ENCODE measurements at places on chromosomes 2 and 18.

DNA sequence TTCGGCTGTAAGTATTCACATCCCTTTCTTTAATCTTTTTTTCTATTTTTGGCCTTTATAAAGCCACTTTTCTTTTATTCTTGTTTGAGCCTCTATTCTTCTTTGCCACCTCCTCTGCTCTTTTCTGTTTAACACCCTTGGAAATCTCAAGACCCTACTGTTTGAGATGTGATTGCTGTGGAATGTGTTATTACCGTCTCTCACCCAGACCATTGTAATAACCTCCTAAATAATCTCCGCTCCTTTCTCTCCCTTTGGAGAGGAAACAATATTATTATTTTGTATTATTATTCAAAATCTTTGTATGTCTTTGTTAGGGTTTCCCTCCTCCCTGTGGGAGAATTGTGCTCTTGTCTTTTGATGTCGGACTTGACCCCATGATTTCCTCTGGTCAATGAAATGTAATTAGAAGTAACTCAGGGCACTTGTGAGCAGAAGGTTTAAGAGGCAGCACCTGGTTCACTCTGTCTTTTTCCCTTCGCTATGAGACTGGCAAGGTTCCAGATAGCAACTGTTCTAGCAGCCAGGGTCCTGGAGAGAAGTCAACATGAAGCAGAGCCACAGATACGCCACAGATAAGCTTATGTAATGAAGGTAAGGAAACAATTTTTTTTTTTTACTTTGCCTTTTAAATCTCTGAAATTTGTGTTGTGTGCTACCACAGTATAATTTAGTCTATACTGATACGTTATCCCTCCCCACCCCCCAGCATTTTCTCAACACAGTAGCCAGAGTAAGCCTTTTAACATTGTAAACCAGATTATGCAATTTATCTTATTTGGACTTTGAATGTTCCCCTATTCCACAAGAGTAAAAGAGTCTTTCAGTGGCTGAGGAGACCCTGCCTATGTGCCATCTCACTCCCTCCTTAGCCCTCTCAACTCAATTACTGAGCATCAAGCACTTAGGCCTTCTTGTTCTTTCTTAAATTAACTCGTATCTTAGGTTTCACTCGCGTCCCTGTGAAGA lies 601.2 kb upstream of the ZNF804A start:
- no peak for DNase-seq

DNA sequence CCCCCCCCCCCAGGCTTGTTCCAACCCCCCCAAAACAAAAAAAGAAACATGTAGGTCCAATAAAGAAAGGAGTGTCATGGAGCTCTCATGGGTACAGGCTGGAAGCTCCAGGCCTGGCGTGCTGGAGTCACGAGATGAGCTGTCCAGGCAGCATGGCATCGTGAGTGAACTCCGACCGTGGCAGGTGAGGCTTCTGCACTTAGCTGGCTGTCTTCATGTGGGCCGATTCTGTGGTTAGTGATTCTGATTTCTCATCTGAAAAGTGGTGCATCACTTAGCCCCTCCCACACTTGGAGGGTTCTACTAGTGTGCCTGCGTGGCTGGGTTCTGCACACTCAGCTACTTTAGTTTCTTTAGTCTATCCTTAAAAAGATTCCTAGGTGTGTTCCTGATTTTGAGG lies 126.4 kb upstream of the MGAT5 start:
- DNase-seq: peak; percentile 83

GRCh38 chr2:218870984-218871344 lies 9.7 kb upstream of the WNT10A start:
- DNase-seq: peak; percentile 8

DNA sequence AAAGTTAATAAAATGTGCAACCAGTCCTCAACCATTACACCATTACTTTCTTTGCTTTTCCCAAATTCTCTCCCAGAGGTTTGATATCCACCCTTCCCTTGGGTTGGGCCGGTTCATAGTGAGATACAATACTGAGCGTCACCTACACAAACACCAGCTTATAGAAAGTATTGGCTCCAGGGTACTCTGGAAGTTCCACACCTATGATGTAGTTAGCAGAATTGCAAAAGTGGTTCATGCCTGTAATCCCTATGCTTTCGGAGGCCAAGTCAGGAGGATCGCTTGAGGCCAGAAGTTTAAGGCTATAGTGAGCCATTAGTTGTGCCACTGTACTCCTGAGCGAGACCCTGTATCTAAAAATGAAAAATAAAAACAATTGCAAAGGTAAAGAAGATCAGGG lies 15.3 kb upstream of the MAP4K3 start:
- no peak for DNase-seq

DNA sequence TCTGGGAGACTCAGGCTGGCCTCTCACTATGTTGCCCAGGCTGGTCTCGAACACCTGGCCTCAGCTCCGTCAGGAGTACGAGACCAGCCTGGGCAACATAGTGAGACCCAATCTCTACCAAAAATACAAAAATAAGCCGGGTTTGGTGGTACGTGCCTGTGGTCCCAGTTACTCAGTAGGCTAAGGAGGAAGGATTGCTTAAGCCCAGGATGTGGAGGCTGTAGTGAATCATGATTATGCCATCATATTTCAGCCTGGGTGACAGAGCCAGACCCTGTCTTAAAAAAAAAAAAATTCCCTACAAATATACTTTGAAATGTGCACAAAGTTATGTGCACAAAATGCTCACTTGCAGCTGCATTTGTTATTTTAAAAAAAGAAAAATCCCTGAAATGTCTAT lies 26.3 kb upstream of the AGAP1 start:
- no peak for DNase-seq

- no peak for DNase-seq
These were observed 149.0 kb upstream of the GLI2 start for GRCh38 chr2:120586507-120587278.

DNA sequence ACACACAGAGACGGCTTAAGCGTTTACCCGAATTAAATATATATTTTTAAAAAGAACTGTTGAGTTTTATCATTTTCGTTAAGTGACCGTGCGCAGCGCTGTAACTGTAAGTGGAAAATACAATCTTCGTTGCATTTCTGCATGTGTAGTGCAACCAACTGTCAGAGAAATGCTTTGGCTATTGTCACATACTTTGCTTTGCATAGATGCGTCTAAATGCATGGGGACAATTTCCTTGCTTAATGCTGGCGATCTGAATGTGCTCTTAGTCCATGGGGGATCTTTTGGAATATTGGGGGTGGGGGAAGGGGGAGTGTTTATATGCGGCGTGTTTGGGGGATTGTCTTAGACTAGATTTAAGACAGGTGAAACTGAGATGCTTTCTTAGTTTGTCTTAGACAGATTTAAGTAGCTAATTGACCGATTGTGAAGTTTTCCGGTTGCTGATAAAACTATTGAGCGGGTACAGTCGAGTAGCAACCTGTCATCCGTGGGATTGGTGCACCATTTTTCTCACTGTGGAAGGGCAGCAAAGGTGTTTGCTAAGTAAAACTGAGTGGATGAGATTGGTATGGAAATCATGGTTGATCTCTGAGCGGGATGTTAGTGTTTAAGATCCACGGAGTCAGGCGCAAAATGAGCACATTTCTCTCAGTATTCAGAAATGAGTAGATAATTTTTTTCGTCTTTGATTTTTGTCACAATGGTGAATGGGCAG lies 476 bp downstream of the VSNL1 start:
- no peak for DNase-seq

- no peak for DNase-seq
These were observed 117.8 kb upstream of the TWIST2 start for GRCh38 chr2:238730001-238730669.

- DNase-seq: no peak
These were observed 396.7 kb upstream of the RGPD4 start for GRCh38 chr2:107430006-107430405.

- no peak for DNase-seq
These were observed 179.7 kb downstream of the FAM210A start for GRCh38 chr18:13546638-13547037.

GRCh38 chr2:217006217-217006616 lies 146.4 kb upstream of the TNP1 start:
- no peak for DNase-seq

GRCh38 chr2:21379140-21379539 lies 255.4 kb downstream of the TDRD15 start:
- DNase-seq: no peak

- no peak for DNase-seq
These were observed 107.3 kb downstream of the DYSF start for GRCh38 chr2:71560638-71561011.

GRCh38 chr18:5510135-5510846 lies 33.5 kb downstream of the EPB41L3 start:
- DNase-seq: no peak

DNA sequence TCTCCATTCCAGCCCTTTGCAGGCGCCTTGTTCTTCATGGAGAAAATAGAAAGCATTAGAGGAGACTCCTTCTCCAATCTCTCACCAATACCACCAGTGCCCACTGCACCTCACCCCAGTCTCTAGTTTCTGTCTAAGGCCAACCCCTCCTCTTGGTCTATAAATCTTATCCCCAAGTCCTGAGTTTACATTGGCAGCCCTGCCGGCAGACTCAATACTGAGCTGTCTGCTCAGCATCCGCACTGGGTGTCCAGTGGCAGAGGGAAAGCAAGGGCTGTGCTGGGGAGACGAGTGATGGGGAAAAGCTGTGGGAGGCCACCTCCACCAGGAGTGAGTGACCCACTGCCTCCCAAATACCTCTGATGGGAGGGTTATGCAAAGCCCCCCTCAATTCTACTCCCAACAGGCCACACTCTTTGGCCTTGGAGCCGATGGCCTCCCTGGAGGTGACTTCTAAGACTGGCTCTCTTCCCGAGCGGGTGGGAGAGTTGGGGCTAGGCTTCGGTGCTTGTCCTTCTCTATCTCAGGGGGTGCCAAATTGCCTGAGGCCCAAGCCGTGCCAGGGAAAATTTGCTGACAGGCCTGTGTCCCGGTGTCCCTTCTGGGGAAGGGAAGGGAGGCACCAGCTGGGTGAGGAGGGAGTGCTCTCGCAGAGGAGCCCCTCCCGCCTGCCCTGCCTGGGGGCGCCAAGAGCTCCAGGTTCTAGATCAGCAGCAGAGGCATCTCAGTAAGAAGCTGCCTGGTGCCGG lies 165.2 kb upstream of the MSH6 start:
- DNase-seq: no peak

DNA sequence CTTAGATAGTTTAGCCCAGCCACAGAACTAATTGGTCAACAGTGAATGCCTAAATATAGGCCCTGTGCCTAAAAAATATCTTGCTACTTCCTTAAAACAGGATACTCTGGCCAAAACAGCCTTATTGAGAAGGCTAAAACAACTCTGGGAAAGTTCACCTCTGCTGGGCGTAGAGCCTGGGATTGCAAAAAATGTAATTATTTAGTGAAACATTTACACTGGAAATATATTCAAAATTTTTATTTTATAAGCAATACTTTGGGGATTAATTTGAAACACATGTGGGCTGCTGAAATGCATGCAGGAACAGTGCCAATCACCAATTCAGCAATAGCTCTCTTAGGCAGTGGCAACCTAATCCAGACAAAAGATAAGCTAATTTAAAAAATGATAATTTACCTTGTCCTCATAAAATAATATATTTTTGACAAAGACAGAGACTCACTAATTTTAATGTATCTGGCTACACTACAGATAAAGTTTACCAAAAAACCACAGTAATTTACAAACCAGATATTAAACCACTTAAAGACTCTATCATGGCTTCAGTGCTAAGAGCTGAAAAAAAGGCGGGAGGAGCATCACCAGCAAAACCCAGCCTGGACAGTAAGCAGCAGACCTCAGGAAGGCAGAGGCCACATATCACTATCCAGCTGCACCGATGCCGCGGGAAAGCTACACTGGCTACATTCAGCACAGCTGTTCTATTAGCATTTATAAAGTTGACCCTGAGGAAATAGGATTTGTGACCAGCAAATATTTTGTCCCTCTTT lies 18.5 kb downstream of the TRAK2 start:
- DNase-seq: no peak

DNA sequence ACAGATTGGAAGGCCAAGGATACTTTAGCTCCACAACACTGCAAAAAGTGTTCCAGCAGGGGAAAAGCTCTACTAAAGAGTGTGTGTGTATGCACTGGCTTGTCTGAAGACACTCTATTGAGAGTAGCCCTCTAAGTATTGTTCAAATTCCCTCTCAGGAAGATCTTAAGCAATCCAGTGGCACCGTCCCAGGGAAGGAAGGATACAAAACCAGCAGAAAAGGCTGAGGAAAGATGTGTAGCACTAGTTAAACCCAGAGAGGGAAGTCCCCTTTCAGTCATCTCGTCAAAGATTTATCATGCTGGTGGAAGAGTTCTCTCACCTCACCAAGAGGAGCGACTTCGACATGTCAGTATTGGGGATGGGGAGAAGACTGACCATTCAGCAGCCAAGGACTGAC lies 50.5 kb downstream of the DHRS9 start:
- no peak for DNase-seq

DNA sequence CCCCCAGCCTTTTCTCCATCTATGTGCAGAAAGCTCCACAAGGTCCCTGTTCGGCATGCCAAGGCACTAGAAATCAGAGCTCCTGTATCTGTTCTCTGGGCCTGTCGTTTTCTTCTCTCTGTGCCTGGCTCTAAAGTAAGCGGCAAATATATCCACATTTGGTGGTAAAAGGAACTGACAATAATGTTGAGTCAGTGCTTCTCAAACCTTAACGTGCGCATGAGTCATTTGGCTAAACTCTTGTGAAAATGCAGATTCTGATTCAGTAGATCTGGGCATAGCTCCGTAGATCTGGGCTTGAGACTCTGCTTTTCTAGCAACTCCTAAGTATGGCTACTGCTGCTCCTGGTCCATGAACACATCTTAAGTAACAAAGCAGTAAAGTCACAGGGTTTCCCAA lies 16.5 kb upstream of the ACSL3 start:
- no peak for DNase-seq

Data from activated CD4-positive, alpha-beta T cell treated with anti-CD3 and anti-CD28 coated beads for 48 hours (primary cell).